ENCODE measurements at places on chromosomes 4 and X.

- DNase-seq = no peak
Measured at GRCh38 chr4:38681281-38681991, 17.4 kb downstream of the KLF3 start.

GRCh38 chr4:44720371-44720770 is 6.0 kb downstream of the GNPDA2 start:
- DNase-seq = no peak

- DNase-seq = no peak
Measured at GRCh38 chrX:51215266-51215665, 117.4 kb upstream of the NUDT10 start.

DNA sequence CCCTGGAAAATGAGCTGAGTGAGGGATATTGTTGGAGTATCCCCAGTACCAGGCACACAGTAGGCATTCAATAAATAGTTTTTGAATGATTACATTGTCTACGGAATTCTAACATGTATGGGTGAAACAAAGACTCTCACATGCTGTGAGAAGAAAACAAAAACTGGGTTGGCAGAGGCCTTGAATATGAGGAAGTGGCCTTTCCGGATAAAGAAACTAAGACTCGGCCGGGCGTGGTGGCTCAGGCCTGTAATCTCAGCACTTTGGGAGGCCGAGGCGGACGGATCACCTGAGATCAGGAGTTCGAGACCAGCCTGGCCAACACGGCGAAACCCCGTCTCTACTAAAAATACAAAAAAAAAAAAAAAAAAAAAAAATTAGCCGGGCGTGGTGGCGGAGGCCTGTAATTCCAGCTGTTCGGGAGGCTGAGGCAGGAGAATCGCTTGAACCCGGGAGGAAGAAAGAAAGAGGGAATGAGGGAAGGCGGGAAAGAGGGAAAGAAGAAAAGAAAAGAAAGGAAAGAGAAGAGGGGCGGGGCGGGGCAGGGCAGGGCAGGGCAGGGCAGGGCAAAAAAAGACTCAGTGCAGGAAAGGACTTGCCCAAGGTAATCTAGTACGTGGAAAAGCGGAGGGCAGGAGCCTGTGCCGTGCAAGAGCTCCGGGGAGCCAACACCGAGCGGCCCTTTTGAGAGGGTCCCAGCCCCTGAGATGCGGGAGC is 689 bp upstream of the TMA16 start:
- no peak for DNase-seq

DNA sequence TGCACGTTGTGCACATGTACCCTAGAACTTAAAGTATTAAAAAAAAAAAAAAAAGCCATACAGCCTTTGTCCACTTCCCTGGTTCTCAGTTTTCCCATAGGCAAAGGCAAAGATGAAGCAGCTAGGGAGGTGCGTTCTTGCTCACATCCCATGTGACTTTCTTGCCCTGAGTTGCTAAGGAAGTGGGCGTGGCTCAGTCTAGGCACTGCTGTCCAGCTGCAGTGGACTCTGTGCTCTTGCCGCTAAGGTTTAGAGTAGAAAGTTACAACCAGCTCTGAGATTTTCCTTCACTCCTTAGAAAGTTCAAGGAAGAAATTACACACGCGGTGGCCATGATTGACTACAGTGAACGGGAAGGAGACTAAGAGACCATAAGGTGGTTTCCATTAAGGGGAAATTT is 144.7 kb downstream of the NAA11 start:
- DNase-seq = no peak

- DNase-seq = no peak
Measured at GRCh38 chrX:114332766-114333165, 251.1 kb upstream of the HTR2C start.

DNA sequence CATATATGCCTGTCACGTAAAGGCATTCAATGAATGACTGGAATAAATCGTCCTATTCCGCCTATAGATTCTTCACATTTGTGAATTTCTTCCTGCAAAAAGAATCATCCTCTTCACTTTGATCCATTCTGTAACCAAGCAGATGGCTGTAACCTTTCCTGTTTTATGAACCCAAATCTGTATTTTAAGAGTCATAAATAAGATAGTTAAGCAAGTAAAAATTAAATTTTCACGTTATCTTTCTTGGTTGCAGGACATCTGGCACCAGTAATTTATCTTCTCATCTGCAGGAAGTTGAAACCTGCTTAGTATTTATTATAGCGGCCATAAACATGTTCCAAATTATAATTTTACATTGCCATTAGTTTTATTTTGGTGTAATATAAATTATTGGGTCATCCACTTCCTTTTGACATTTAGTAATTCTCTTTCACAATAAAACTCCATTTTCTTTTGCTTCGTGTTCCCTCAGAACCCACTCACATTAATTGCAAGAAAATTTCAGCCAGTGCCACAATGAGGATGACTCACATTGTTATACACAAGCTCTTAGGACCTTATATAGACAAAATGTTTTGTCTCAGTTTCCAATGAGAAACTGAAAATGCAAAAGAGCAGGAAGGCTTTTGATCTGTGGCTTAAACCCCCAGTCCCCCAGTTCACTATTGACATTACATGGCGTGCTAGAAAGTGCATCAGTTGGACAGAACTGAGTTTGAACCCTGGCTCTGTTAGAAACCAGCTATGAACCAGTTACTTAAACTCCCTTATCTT is 51.1 kb downstream of the TMEM156 start:
- no peak for DNase-seq

DNA sequence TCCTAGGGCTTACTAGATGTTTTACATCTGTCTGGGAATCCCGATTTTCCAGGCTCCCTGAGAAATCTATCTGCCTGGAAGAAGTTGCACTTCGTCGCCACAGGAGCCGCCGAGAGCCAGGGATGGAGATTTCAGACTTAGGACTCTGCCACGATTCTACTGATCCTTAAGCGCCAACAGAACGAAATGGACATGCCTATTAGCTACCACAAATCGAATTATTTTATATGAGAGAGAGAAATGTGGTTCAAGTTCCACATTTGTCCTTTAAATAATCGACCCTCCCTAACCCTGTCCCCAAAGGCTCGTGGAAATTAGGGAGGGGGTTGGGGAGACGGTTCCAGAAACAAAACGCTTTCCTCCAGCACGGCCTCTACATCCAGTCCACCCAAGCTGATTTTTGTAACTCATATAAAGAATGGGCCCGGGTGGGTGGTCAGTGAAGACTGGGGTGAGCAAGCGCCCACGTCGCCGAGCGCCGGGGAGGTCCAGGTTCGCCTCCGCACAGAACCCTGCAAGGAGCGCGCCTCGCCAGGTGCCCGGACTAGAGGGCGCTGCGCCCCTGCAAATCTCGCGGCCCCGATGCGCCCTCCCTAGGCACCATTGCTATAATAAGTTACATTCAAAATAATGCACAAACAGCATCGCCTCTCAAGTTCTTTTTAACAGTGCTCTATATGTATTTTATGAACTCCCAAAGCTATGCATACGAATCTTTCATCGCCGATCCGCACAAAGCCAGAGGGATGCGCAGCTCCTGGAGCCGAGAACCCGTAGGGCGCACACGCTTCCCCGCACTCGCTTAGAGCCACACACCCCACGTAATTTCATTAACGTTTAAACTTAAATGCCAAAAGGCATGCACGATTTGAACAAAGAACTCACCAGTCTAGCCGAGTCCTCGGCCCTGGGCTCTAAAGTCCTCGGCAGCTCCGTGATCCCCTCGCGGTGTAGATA is 2.1 kb upstream of the FAT1 start:
- DNase-seq = no peak

DNA sequence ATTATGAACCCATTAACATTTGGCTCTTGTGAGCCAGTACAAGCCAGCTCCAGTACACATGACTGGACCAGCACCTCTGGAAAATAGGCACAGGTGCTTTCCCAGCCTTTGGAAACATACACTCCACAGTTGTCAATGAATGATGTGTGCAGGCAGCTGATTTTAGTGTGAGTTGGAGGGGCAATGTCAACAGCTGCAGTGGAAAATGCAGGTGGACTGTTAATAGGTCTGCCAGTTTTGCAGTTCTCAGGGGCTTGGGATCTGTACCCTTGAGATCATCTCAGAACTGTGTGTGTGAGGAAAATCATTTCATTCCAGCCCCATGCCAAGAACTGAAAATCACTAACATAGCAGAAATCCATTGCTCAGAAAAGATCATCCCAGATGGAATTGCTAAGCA is 81.7 kb upstream of the CHRDL1 start:
- DNase-seq = no peak

DNA sequence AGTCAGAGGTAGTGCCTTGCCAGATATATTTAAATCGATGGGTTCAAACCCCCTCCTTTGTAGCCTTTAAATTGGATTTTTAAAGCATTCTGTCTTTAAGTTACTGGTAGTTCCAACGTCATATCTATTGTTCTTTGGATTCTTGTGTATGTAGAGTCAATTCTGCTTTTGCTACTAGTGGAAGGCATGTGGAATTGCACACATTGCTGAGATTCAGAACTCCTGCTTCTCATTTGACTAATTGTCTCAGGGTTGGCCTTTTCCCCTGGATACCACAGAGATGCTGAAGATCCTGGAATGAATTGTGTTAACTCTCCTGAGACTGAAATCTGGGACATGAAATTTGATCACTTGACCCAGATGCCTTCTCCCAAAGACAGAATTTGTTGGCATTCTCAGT is 328.3 kb upstream of the RPS6KA3 start:
- DNase-seq = no peak

DNA sequence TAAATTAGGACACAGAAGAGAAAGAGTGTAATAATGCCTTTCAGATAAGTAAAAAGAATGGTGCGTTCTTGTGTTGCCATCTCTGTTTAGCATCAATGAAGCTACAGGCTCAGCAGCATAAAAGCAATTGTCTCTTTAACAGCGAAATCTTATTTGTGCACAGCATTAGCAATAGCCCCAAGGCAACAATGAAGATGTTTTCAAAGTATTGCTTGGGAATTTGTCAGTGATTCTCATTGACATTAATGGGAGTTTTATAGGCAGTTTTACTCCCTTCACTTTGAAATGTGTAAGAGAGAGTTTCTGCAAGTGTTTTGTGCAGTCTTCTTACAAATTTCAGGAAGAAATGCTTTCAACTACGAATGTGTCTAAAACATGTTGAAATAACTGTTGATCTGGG is 633.0 kb downstream of the TLL1 start:
- no peak for DNase-seq

- no peak for DNase-seq
Measured at GRCh38 chr4:90888571-90888970, 761.4 kb downstream of the CCSER1 start.

DNA sequence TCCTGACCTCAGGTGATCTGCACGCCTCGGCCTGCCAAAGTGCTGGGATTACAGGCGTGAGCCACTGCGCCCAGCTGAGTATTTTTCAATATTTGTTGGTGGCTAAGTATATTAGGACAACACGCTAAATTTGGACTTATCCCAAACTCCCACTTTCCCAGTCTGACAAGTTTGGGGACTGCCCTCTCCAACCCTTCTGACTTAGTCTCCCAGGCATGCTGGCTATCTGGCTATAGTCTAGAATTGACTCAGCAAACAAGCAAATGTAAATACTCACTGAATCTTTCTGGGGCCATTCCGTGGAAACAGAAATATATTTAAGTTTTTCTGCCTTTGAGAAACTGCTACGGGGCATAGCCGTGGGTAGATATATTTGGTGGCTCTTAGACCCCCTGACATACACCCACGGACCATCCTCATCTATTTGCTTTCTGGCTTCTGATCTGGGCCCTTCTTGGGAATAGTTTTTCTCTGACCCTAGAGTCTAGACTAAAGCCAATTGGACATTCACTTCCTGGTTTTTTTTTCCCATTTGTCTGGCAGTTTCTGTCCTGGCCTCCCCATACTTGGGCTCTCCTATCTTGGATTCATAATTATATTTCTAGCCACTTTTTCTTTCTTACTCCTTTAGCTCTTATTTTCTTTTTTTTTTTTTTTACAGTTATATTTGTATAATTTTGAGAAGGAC is 11.3 kb upstream of the DOCK11 start:
- DNase-seq = no peak

- no peak for DNase-seq
Measured at GRCh38 chrX:153530411-153531129, 13.1 kb downstream of the ATP2B3 start.

DNA sequence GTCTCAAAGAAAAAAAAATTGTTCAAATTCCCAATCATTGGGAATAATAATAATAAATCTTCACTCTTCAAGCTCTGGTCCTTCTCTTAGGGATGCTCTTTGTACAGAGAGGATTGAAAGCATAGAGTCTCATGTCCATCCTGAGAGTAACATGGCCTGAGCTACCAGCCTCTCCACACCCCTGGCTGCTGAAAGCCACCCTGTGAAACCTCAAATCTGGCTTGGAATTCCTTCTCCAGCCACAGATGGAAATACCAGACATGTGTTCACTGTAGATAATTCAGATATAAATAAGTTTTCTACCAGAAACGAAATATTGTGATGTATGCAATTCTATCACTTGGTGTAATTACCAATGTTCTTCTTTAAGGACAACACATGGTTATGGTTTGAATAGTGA is 140.6 kb downstream of the ARSF start:
- DNase-seq = no peak

GRCh38 chrX:40864972-40865371 is 129.6 kb upstream of the MED14 start:
- DNase-seq = no peak

GRCh38 chr4:42445038-42445437 is 47.8 kb downstream of the SHISA3 start:
- DNase-seq = no peak

DNA sequence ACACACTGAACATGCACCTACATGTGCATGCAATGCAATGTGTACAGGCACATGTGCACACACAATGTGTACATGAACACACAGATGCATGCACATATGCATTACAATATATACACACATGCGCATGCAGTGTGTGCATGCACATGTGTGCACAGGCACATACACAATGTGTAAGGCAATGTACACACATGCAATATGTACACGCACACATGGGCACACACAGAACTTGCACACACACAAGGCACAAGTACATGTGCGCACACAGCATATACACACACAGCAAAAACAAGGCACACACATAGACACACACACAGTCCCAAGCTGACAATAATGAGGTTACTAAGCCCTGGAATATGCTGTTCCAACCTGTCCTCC is 76.3 kb downstream of the EVC2 start:
- DNase-seq = no peak

- DNase-seq = no peak
Measured at GRCh38 chr4:87093443-87094123, 126.8 kb downstream of the KLHL8 start.

GRCh38 chrX:28595346-28595745 is 8.1 kb downstream of the IL1RAPL1 start:
- no peak for DNase-seq

GRCh38 chrX:125646195-125646594 is 326.5 kb downstream of the TEX13C start:
- DNase-seq = no peak

DNA sequence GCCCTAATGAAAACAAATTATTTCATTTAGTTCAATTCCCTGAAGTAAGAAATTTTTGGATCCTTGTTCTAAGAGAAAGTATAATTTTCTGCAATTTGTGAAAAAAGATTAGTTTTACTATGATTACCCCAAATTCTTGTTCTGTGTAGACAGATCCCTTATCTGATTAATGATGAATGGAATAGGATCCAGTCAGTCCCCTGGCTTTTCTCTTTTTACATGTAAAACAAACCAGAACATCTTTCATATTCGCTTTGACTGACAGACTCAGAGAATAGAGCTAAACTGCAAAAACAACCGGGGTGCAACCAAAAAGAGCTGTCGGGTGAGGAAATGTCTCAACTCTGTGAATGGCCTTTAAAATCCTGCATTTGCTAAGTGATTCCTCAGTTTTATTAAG is 93.4 kb upstream of the VEGFC start:
- DNase-seq = no peak

GRCh38 chr4:8732681-8733243 is 138.9 kb downstream of the HMX1 start:
- DNase-seq = no peak

- DNase-seq = no peak
Measured at GRCh38 chr4:19694812-19695211, 556.9 kb upstream of the SLIT2 start.

- no peak for DNase-seq
Measured at GRCh38 chr4:6568689-6569332, 6.2 kb upstream of the MAN2B2 start.

Data from cortex of kidney (tissue), 1 donor.